ENCODE measurements at places on chromosomes 12 and 14.

DNA sequence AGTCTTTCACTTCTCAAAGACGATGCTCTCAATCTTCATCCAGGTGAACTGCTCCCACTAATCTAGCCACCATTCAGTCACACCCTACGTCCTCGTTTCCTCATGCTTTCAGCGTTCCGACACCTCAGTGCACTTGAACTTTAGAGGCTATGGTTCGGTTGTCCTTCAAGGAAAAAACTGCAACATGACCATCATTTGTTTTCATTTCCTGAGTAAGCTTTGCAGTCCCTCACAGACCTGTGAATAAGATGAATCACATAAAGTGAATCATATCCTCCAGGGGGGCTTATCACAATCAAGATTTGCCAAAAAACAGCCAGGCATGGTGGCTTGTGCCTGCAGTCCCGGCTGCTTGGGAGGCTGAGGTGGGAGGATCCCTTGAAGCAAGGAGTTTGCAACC is 80.2 kb downstream of the TMCC3 start:
- DNase-seq, result no peak

GRCh38 chr12:20426191-20426590 is 57.9 kb downstream of the PDE3A start:
- DNase-seq, result no peak

DNA sequence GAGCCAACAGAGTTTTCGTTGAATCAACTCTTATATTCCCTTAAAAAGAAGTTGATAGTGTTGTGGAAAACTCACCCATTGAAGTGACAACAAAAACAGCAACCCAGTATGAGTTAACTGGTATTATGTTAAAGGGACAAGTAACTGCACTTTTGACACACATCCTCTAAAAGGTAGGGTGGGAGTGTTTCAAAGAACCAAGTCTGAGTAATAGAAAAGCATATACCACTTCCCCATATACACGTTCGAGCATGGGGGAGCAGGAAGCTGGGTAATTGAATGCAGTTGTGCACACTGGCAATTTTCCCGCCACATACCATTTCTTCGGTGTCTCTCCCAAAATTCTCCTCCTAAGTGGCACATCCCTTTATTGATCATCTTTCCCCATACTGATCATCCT is 31.5 kb downstream of the IFNG-AS1 start:
- DNase-seq, result no peak

GRCh38 chr14:22052795-22053194 is 379.2 kb upstream of the OR4E1 start:
- no peak for DNase-seq

GRCh38 chr12:15227004-15227679 is 5.9 kb upstream of the RERG start:
- no peak for DNase-seq

Measured in CD4-positive, alpha-beta T cell treated with Interleukin-1 beta for 1 hour (primary cell).